ENCODE measurements at places on chromosomes 7 and 10. TPM values are rescaled to one million over a fixed set of nuclear protein-coding genes. Genes with fewer than 3 reads are reported as not detected.

GRCh38 chr7:99004781-99005500 is 126.6 kb downstream of the TRRAP start:
- ATAC-seq: no peak

DNA sequence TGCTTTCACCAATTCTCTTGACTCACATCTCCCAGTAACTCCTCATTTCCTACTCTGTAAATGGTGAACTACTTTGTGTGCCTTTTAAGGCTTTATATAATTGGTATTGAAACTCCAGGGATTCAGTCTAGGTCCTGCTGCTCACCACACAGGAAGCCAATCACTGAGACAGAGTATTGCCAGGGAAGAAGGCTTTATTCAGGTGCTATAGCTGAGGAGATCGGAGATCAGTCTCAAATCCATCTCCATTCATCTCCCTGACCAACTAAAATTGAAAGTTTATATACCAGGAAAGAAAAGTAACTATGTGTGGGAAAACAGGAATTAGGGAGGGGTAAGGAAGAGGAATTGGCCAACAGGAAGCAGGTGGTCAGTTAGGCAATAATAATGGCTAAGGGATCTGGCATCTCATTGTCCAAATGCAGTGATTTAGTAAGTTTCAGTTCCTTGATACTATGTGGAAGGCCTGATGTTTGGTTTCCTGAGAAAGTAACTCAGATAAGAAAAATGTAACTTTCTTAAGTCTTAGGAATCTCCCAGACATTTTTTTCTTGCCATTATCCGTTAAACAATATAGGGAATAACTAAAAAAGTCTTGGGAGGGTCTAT is 10.2 kb upstream of the SDHAF3 start:
- ATAC-seq: no peak

UCMA gene
- not detected for total RNA-seq

DNA sequence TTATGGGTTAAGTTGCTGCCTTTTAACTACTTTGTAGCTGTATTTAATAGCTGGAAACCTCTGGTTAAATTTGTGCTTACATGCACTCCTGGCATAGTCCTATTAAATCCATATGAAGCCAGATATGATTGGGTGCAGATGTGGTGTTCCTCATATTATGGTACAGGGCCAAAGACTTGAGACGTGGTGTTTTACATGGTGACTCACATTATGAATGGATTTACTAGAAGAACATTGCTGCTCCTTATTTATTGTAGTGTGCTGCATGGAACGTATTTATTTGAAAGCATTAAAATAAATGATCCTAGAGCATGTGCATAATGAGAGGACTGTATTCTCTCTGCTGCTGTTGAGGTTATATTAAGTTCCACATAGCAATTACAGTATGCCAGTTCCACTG is 224.1 kb downstream of the SLC25A13 start:
- no peak for ATAC-seq

All from motor neuron (in vitro differentiated cells).